ENCODE measurements at places on chromosomes 2 and 18.
A peak's percentile ranks its signal among the peaks of the same experiment; 100 is the strongest.

DNA sequence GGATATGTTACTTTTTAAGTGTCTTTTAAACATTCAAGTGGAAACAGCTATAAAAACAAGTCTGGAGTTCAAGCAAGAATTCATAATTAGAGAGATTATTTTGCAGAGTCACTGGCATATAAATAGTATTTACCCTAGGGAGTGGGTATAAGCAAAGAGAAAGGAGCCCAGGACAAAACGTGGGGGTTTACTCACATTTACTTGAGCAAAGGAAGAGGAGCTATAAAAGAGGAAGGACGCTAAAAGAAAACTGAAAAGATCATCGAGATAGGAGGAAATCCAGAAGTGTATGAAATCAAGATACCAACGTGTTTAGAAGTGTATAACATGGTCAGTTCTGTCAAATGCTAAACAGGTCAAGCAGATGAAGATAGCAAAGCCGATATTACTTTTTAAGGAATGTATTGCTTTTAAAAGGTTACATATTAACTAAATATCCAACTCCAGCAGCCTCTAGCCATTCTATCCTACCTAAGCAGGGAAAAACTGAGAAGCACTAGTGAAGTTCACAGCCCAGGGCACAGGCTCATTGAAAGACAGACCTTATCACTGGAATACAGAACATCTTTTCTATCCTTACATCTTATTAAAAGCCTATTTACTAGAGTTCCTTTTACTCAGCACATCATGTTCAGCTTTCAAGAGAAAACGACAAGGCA, 8.6 kb downstream of the KANSL1L start:
- DNase-seq = no peak

DNA sequence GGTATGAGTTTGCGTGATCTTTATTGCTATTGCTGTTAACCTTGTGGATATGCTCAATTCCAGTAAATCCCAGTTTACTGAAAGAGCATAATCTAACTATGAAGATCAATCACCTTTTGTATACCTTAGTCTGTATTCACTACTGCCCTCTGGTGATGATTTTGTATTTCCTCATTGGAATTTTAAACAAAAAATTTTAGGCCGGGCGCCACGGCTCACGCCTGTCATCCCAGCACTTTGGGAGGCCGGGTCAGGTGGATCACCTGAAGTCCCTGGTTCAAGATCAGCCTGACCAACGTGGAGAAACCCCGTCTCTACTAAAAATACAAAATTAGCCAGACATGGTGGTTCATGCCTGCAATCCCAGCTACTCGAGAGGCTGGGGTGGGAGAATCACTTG, 5.1 kb downstream of the COMMD1 start:
- no peak for DNase-seq

DNA sequence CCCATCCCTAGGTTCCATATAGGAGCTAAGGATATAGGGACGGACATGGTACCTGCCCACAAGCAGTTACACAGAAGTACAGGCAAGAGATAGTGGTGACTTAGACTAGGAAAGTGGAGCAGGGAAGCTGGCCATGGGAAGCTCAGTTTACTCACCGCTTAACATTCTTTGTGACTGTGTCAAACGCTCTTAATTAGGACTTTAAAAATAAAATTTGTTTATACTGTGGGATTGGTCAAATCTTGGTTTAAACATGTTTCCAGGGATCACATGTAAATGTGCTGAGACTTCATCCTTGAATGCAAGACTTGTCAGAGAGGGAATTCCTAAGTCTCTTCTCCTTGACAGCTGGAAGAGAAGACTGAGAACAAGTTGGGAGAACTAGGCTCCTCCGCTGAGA, 107.3 kb downstream of the MTCL1 start:
- no peak for DNase-seq

GRCh38 chr18:79380816-79381806, 14.6 kb upstream of the NFATC1 start:
- peak; percentile 48 for DNase-seq

DNA sequence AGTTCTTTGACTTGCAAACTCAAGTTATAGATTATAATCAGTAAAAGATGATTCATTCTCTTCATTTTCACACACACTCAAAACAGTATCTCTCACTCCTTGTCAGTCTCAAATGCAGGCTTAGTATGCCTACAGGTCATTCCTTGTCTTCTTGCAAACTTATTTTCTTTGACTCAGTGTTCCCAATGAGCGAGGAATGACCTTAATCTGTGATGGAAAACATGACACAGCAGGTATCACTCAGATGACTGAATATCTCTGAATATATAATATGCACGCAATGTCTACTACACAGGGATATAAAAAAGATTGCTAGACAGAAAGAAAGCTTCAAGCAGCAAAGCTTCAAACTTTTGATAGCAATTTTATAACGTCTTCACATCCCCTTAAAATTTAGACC, 127.8 kb upstream of the RGPD4 start:
- no peak for DNase-seq

DNA sequence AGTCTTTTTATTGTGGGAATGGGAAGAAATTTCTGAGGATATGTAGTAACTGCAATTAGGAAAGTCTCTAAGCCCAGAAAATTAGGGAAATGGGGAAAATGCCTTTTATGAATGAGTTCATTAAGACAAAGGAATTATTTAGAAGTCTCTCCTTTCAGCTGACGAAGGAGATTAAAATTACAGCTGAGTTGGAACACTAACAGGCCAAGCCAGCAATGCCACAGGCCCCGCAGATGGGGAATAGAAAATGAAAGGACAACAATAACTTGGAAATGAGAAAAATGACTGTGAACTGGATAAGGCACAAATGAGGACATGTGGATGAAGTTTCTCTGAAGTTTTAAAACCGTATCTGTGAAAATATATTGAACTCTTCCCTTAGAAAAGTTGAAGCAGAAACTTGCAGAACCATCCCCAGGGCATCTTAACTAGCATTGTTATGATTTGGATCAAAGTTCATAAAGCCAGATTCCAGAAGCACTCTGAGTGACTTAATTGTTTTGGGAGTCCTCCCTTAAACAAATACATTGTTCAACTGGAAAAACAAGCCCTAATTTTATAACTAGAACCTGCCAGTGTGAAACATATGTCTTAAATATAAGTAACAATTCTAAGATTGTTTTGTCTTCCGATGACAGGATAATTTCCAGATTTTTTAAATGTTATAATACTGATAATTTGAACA, 51.3 kb downstream of the C2orf76 start:
- DNase-seq = no peak

GRCh38 chr2:43009448-43009847, 217.0 kb downstream of the ZFP36L2 start:
- no peak for DNase-seq

- DNase-seq = no peak
Measured at GRCh38 chr18:7479756-7480155, 87.4 kb upstream of the PTPRM start.

GRCh38 chr2:88053934-88054781, 1.4 kb downstream of the KRCC1 start:
- DNase-seq = no peak

DNA sequence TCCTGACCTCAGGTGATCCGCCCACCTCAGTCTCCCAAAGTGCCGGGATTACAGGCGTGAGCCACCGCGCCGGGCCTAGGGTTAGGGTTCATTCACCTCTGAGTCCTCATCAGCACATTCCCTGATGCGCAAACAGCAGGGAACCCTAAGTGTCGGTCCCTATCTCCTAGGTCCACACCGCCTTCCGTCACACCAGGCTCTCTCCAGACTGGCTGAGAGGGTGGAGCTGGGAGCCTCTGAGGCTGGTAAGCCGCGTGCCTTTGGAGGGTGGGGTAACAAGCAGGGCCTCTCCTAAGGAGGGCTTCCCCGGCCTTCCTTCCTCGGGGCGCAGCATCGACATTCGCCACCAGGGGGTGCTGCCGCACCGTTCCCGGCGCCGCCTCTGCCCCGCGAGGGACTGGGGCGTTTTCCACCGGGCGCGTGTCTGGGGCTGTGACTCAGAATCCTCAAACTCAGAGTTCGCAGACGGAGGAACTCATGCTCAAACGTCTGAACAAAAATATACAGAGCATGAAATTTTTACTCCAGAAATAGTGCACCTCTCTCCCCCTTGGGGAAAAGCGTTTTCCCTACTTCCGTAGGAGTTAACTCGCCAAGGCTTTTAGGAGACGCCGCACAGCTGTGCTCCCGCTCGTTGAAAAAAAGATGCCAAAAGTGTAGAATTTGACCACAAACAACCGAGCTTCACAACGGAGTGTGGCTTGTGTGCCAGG, 63.9 kb upstream of the ASAP2 start:
- peak; percentile 75 for DNase-seq

GRCh38 chr2:30127016-30127893, 19.6 kb upstream of the YPEL5 start:
- DNase-seq = no peak

GRCh38 chr18:48673853-48674721, 135.3 kb downstream of the CTIF start:
- DNase-seq = no peak

- no peak for DNase-seq
Measured at GRCh38 chr18:59208602-59209125, 11.3 kb upstream of the GRP start.

GRCh38 chr2:50126845-50127244, 905.1 kb downstream of the NRXN1 start:
- no peak for DNase-seq

DNA sequence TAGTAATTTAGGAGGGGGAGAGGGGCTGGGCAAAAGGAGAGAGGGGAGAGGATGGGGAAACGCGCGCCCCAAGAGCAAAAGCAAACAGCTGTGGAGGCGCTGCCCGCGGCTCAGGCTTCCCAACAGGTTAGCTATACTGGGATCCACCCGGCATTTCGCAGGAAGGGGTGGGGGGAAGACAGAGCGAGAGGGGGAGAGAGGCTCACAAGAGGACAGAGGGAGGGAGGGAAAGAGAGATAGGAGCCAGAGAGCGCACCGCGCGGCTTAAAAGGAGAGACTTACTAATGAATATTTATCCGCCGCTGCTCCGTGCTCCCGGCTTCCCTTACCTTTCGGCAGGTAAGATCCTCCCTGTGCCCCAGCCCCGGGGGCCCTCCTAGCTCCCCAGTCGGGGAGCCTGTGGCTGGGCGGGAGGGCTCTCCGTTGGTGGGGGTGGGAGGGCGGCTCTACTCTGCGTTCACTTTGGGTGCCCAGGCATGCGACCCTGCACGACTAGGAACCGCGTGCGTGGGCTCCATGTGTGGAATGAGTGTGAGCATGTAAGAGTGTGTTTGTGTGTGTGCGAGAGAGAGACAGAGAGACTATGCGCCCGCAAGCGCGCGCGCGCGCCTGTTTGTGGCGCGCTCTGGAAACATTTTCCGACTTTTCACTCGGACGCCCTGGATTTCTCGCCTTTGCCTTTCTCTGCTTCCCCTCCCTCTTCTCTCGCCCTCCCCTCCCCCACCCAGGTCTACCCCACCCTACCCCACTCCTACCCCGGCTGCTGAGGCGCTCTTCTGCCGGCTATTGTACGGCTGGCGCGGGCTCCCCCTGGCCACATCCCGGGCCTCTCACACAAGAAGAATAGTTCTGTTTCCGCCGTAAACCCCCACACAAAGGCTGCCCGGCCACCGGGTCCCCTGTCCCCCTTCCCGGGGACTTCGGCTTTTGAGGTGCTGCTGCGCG, 7.2 kb upstream of the SIX3 start:
- no peak for DNase-seq

DNA sequence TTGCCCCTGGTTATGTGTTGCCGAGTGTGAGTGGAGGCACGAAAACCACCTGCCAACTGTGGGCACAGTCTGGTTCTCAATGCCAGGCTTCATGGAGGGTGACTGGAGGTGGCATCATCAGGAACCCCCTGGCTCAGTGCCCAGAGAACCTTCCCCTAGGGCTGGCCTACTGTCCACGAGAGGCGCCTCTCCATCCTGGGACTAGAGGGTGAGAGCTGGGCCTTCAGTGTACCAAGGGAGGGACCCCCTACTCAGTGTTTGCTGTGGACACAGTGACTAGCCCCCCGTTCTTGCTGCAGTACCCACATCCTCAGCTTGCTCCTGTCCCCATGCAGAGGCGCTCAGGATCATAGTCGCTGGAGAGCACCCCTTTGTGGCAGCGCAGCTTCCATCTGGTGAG, 202.6 kb downstream of the HDAC4 start:
- DNase-seq = no peak
